ENCODE measurements at places on chromosomes 4 and X.
A peak's percentile ranks its signal among the peaks of the same experiment; 100 is the strongest.

DNA sequence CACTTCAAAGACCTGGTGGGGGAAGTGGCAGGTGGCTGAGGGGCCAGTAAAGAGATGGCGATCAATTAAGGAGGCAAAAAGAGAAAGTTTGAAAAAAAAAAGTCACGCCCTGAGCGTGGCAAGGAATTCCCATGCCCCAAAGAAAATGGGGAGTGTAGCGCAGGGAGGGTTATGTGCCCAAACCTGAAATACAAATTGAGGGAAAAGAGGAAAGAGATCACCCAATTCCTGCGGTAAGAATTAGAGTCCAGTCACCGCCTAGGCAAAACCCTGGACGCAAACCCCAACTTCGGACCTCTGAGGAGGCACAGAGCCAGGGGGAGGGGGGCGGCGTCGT, 595 bp downstream of the ENOX2 start:
- peaks cover 36% of the 10 kb centered on the region for H3K27me3 ChIP-seq
- H3K27ac ChIP-seq = no peak overlapping the region
- peaks cover 8% of the 10 kb centered on the region for H3K4me1 ChIP-seq
- DNase-seq = no peak
- H3K4me3 ChIP-seq = peak overlapping the region; percentile 43

DNA sequence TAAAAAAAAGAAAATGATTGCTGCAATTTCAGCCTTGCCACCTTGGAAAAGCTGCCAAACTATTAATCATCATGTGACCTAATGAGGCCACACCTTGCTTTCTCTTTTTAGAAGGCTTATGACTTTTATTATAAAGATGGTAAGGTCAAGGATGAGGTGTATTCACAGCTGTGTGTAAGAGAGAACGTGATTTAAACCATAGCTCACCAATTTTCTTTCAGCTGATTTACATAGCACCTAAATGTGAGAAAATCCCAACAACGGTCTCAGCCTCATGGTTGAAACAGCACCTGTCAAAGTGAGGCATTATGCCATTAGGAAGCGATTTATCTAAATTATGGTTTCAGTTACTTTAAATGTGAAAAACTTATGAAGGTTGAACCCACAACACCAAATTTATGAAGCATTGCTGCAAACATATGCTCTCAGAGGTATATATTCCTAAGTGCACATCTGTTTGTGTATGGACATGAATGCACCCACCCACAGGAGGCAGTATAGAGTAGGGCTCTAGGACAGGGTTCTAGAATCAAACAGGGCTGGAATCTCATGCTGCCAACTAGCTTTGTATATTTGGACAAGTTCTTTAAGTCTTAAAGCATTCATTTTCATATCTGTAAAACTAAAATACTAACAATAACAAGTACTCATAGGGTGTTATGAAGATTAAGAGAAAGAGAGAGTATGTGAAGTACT, 40.7 kb downstream of the ANXA3 start:
- DNase-seq = no peak
- H3K36me3 ChIP-seq = no peaks in the 10 kb centered on the region
- no peaks in the 10 kb centered on the region for H3K4me1 ChIP-seq
- no peak overlapping the region for H3K4me3 ChIP-seq

DNA sequence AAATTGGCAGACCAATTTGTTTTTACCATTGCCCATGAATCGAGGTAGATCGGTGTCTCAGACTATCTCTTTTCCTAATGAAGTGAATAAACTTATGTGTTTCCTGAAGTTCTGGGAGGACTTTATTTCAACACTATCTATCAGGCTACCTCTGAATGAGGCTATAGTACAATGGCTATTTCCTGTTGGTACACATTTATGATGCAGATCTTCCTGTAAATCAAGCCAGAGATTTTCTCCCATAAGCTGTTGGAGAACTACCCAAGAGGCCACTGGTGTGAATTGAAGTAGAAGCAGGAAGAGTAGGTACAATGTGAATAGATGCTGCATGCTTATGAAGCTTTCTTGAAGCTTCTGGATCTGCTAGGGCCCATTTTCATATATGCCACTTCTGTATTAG, 16.0 kb downstream of the TXK start:
- H3K4me3 ChIP-seq = no peak overlapping the region
- DNase-seq = no peak
- no peaks in the 10 kb centered on the region for H3K36me3 ChIP-seq
- no peak overlapping the region for H3K27ac ChIP-seq
- no peaks in the 10 kb centered on the region for H3K27me3 ChIP-seq

GRCh38 chr4:70706516-70706915, 15.2 kb upstream of the RUFY3 start:
- H3K27me3 ChIP-seq = no peaks in the 10 kb centered on the region
- H3K27ac ChIP-seq = peak overlapping the region; percentile 74
- no peaks in the 10 kb centered on the region for H3K4me1 ChIP-seq
- DNase-seq = peak; percentile 39
- no peak overlapping the region for H3K4me3 ChIP-seq
- H3K36me3 ChIP-seq = no peaks in the 10 kb centered on the region

- no peak for DNase-seq
- H3K27me3 ChIP-seq = no peaks in the 10 kb centered on the region
- H3K4me3 ChIP-seq = no peak overlapping the region
- no peak overlapping the region for H3K27ac ChIP-seq
Observed at GRCh38 chr4:21117541-21118180, 417.4 kb downstream of the PACRGL start.

DNA sequence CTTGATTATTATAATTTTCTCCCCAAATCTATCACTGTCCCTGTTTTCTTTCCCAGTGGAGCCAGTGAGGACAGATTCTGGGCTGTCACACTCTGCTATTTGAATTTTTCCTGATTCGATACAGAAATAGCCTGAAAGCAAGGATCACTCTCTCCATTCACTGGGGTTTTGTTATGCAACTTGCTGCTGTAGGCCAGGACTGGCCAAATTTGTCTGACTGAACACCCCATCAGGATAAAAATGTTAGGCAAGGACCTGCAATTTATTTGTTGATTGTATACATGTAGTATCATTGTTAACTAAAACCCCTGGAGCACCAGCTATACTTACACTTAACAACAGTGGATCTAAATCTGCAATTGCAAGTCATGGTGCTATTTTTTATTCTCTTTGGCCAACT, 68.7 kb downstream of the AASDH start:
- H3K4me1 ChIP-seq = peaks cover 37% of the 10 kb centered on the region
- H3K27ac ChIP-seq = no peak overlapping the region
- no peak overlapping the region for H3K4me3 ChIP-seq

- H3K36me3 ChIP-seq = no peaks in the 10 kb centered on the region
- no peak overlapping the region for H3K4me3 ChIP-seq
- H3K27ac ChIP-seq = no peak overlapping the region
- peaks cover 4% of the 10 kb centered on the region for H3K27me3 ChIP-seq
- no peak for DNase-seq
Observed at GRCh38 chrX:74370487-74370886, 50.8 kb upstream of the SLC16A2 start.

- DNase-seq = peak; percentile 71
- no peak overlapping the region for H3K4me3 ChIP-seq
- H3K27ac ChIP-seq = no peak overlapping the region
- H3K4me1 ChIP-seq = peaks cover 30% of the 10 kb centered on the region
- no peaks in the 10 kb centered on the region for H3K36me3 ChIP-seq
Observed at GRCh38 chr4:153223930-153224329, 19.7 kb downstream of the TRIM2 start.

DNA sequence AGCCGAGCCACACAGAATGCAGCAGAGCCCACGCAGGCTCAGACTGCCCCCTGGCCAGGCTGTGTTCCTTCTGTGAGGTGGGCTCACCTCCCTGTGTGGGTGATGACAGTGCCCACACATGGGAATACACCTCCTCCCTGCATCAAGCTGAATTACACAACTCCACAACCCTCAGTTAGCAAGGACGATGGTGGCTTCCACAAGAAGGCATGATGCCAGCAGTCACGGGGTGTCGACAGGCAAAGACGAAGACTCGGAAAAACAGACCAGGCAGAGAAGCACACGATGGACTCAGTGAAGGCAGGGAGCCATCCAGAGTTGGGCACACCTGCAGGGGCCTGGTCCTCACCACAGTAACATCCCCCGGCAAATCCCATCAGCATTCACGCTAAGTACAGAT, 12.1 kb downstream of the LETM1 start:
- no peak overlapping the region for H3K4me3 ChIP-seq
- no peak for DNase-seq
- peaks cover 36% of the 10 kb centered on the region for H3K36me3 ChIP-seq
- H3K27me3 ChIP-seq = no peaks in the 10 kb centered on the region

GRCh38 chrX:84666086-84666485, 163.8 kb upstream of the HDX start:
- H3K27ac ChIP-seq = no peak overlapping the region
- no peak for DNase-seq
- H3K27me3 ChIP-seq = no peaks in the 10 kb centered on the region
- no peaks in the 10 kb centered on the region for H3K4me1 ChIP-seq

DNA sequence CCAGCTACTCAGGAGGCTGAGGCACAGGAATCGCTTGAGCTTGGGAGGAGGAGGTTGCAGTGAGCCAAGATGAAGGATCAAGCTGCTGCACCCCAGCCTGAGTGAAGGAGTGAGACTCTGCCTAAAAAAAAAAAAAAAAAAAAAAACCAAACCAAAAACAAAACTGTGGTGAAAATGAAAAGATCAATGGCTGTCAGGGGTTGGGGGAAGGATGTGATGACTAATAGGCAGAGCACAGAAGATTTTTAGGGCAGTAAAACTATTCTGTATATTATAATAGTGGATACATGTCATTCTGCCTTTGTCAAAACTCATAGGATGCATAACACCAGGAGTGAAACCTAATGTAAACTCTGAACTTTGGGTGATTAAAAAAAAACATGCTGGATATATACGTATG, 69.9 kb upstream of the ELOVL6 start:
- no peak for DNase-seq
- no peaks in the 10 kb centered on the region for H3K36me3 ChIP-seq
- H3K4me3 ChIP-seq = no peak overlapping the region
- no peaks in the 10 kb centered on the region for H3K4me1 ChIP-seq
- no peak overlapping the region for H3K27ac ChIP-seq
- no peaks in the 10 kb centered on the region for H3K27me3 ChIP-seq

DNA sequence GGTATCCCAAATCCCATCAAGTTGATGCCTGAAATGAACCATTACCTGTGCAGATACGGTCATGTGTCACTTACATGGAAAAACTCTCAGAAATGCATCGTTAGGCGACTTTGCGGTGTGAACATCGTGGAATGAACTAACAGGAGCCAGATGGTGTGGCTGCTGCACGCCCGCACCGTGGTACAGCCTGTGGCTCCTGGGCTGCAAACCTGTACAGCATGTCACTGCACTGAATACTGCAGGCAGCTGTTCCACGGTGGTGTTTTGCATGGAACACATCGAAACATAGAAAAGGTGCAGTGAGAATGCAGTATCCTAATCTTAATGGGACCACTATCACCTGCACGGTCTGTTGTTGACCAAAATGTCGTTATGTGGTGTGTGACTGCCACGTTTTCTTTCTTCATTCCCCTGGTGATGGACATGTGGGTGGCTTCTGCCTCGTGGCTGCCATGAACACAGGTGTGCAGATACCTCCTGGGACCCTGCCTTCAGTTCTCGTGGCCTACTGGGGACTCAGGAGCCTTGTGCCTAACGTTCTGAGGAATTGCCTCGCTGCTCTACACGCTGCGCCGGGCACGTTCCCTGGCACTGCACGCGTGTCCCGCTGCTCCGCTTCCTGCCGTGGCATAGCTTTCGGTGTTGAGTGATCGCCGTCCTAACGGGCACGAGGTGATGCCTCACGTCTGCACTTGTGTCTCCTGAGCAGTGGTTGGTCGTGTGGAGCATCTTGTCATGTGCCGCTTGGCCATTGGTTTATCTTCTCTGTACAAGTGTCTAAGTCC, 18.5 kb downstream of the MAEA start:
- DNase-seq = no peak
- H3K27ac ChIP-seq = no peak overlapping the region
- no peak overlapping the region for H3K4me3 ChIP-seq
- H3K27me3 ChIP-seq = no peaks in the 10 kb centered on the region

GRCh38 chr4:130675266-130675665, 1579.3 kb downstream of the C4orf33 start:
- no peak overlapping the region for H3K27ac ChIP-seq
- H3K36me3 ChIP-seq = no peaks in the 10 kb centered on the region
- no peaks in the 10 kb centered on the region for H3K27me3 ChIP-seq
- H3K4me3 ChIP-seq = no peak overlapping the region

DNA sequence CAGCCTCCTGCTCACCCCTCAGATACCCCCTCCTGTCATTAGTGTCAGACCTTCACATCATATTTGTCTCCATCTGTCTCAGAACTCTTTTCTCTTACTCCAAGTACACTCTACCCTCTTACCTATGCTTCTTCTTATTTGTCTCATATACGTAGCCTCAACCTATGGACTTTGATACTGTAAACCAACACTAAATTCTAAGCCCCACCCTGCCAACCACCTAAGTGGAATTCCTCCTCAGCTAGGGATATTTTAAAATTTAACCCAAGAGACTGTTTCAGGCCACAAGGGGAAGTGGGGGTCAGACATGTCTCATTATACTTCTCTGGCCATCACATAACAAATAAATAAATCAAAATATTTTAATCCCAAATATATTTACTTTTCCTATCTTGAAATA, 778.1 kb upstream of the GRID2 start:
- no peaks in the 10 kb centered on the region for H3K36me3 ChIP-seq
- no peaks in the 10 kb centered on the region for H3K27me3 ChIP-seq
- DNase-seq = no peak
- H3K27ac ChIP-seq = no peak overlapping the region
- no peaks in the 10 kb centered on the region for H3K4me1 ChIP-seq
- H3K4me3 ChIP-seq = no peak overlapping the region

DNA sequence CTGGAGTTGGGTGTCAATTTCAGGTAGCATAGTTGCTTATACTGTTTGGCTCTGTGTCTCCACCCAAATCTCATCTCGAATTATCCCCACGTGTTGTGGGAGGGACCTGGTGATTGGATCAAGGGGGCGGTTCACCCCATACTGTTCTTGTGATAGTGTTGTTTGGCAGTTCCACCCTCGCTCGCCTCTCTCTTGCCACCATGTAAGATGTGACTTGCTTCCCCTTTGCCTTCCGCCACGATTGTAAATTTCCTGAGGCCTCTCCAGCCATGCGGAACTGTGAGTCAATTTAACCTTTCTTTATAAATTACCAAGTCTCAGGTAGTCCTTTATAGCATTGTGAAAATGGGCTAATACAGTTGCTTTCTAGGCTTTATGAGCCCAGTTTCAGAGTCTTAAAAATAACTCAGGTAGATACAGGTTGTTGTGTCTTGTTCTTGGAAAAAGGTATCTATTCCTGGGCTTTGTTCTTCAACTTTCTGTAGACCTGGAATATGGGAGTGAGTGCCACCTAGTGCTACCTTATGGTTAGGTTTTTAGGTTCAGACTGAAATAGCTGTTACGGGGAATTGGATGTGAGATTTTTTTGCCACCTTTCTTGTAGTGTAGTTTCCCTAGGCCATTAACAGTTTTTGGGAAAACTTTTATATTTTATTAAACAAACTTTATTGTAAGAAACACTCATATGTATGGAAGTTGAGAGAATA, 15.6 kb downstream of the PGK1 start:
- H3K4me1 ChIP-seq = no peaks in the 10 kb centered on the region
- H3K4me3 ChIP-seq = no peak overlapping the region
- H3K27ac ChIP-seq = no peak overlapping the region
- H3K36me3 ChIP-seq = peaks cover 33% of the 10 kb centered on the region

- H3K36me3 ChIP-seq = no peaks in the 10 kb centered on the region
- no peak overlapping the region for H3K27ac ChIP-seq
- no peak overlapping the region for H3K4me3 ChIP-seq
Observed at GRCh38 chr4:86243750-86244149, 116.1 kb downstream of the MAPK10 start.

GRCh38 chrX:65706041-65706828, 38.8 kb downstream of the MSN start:
- H3K27me3 ChIP-seq = no peaks in the 10 kb centered on the region
- peak overlapping the region; percentile 89 for H3K27ac ChIP-seq

Data from lung (tissue), 17 donors.